A673 (cell line): ENCODE measurements at places on chromosomes 7 and 10.

- DNase-seq, result no peak
Measured at GRCh38 chr7:98236355-98237185, 15.5 kb downstream of the TECPR1 start.

- DNase-seq, result no peak
Measured at GRCh38 chr7:22639396-22639795, 87.6 kb upstream of the IL6 start.

- DNase-seq, result no peak
Measured at GRCh38 chr7:150631866-150632864, at the start of gene GIMAP6. Gene GIMAP6, minus strand, starts transcription at chr7:150632385. Its CDS starts 2,243 bp downstream, at chr7:150630142.

GRCh38 chr7:26291699-26292538 is at the start of gene SNX10:
Gene SNX10, plus strand, starts transcription at chr7:26291862. Its CDS starts 54,581 bp downstream, at chr7:26346443.
- DNase-seq, result peak; percentile 45

DNA sequence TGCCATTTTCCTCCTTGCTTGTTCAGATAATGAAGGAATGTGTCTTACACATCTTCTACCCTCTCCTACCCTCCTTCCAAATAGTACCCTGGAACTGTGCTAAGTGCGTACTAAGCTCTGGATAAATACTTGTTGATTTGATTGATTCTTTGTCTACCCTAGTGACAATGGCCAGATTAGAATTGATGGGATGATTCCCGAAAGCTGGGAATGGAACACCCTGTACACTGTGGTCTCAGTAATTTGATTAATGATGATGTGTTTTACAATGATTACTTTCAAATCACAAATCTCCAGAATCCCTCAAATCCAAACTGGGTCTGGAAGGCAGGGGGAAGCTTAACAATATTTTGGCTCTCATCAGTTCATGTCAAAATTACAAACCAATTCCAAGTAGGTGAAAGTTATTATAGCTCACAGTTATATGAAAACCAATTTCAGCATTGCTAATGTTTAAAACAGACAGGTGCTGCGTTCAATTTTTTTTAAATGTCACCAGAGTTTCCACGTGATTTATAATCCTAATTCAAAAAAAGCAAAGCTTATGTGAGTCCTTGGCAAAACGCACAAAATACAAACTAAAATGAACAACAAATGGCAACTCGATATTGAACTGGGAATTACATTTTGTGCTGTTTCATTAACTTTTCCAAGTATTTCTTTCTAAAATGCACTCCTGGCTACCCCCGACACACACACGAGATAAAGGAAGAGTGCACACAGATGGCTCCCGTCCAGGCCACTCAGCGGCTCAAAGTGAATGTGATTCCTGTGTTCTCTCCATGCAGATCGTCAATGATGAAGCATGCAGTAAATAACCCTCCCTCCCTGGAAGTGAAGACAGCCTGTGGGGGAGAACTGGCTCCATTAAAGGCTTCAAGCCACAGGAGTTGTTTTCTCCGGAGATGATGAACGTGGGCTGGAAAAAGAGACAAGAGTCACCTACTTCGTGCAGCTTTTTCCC is 21.7 kb upstream of the ADRB1 start:
- DNase-seq, result no peak

DNA sequence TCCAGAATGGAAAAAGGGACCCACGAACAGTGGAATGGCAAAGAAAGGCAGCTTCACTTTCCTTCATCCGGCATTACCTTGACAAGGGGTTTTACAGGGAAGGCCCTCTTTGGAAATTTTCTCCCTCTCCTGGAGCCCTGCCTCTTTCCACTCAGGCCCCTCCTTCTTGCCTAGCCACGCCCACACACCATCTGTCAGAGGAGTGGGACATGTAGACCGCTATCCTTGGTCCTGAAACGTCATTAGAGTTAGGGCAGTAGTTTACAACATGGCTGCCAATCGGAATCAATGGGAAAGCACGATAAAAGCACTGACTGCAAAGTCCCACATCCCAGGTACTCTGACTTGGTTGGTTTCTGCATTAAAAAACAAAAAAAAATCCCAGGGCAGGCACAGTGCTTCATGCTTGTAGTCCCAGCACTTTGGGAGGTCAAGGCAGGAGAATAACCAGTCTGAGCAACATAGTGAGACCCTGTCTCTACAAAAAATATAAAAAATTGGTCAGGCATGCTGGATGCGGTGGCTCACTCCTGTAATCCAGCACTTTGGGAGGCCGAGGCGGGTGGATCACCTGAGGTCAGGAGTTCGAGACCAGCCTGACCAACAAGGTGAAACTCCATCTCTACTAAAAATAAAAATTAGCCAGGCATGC is 96.4 kb downstream of the MARCHF5 start:
- peak; percentile 88 for DNase-seq
